ENCODE measurements at places on chromosomes 2 and 18.

GRCh38 chr2:128311755-128312341, 6.8 kb downstream of the HS6ST1 start:
- no peak for DNase-seq

DNA sequence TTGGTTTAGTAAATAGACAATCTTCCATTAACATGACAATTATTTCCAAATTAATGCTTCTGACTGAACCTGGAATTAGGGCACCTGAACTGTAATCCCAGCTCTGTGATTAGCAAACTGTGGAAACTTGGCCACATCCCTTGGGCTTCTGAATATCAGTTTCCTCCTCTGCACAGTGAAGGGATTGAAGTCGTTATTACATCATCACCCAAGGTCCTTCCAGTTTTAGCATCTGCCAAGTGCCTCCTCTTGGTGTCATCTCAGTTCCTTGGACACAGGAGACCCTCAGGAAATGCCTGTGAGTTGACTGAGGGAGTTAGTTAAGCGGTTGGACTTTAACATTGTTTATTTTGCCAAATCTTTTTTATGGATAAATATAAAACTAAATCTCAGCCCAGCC, 64.8 kb downstream of the MOGAT1 start:
- DNase-seq = no peak

GRCh38 chr18:59270689-59271257, 2.5 kb downstream of the RAX start:
- DNase-seq = no peak

DNA sequence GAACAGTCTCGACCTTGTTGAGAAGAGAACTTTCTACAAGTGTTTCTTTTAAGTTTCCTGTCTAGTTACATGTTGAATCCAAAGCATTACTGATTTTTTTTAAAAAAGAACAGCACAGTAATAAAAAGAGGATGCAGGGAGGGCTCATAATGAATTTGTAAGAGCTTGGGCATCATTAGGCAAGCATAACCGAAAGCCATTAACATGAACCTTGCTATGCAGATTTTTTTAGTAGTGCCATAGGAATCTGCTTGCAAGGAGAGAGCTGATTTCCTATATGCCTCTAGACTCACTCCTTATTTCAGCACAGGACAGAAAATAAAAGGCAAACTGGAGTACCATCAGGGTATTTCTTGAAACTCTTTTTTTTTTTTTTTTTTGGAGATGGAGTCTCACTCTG, 5.2 kb downstream of the LRRC30 start:
- DNase-seq = no peak

DNA sequence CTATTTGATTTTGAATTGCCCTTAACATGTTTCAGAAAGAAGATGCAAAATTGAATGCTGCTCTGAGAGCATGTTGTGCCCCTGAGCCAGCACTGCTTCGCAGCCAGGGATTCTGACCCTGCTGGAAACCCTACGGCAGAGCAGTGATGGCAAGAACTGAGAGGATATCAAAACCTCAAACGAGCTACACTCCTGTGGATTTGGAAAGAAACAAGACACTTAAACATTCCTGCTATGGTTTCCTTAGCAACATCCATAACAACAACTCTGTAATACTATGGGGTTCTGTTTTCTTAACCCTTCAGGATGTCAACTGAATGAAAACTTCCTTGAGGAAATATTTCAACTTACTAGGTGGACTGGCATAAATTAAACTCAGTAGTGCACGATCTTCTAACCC, 649.1 kb downstream of the NYAP2 start:
- DNase-seq = no peak

DNA sequence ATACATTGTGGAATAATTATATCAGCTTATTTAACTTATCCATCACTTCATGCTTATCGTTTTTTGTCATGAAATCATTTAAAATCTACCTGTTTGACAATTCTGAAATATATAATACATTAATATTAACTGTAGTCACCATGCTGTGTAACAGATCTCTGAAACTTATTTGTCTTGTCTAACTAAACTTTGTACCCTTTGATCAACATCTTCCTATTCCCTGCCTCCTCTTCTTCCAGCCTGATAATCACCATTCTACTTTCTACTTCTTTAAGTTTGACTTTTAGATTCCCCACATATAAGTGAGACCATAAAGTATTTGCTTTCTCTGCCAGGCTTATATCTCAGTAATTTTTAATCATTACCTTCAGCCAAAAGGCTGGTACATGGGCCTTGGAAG, 134.2 kb upstream of the LINC00305 start:
- no peak for DNase-seq

DNA sequence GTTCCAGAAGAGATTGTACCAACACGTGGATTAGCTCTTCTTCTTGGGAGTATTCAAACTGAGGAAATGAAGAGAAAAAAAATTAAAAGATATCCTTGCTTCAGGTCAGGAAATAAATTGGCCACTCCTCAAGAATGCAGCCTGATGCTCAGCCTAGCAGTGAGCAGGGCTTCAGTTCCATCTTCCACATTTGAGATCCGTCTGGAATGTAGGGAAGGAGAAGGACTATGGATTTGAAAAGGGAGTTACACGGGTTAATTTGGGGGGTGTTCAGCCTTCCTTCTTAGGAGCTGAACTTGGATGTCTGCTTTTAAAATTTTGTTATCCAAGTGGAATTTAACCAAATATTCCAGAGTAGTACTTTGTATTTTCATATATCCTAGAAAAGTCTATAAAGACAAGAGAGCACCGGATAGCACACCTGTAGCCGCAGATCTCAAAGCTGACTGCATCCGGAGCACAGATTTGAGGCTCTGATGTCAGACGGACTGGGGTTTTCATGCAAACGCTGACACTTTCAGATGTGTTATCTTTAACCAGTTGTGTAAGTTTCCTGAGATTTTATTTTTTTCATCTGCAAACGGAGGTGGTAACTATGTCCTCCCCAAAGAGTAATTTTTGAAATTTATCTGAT, 99.3 kb downstream of the COPS8 start:
- DNase-seq = no peak

- DNase-seq = no peak
Observed at GRCh38 chr2:28049899-28050298, 159.4 kb downstream of the BABAM2 start.

GRCh38 chr2:214843823-214844222, 34.3 kb upstream of the BARD1 start:
- no peak for DNase-seq

DNA sequence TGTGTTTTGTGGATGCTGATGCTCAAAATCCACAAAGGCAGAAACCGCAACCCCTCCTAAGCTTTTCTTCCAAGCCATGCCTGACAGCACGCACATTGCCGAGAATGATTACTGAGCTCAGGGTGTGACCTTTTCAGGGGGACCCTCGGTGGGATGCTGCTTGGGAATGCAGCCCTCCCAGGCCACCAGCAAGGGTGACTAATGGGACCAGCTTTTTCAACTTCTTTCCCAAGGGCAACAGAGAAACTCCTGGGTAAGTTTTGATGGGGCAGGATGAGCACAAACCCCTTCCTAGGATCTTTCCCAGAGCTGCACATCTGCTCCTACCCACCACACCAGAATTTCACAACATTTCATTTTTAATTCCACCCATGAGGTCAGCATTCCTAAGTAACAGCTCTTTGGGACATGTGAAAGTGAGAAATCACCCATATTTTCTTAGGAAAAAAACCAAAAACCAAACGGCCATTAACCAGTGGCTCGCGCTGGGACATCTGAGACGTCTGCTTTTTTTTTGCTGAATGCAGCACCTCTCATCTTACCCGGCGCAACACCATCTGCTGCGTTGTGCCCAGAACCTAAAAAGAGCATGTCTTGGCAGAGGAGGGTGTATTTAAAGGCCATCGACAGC, 119.0 kb downstream of the ARL4C start:
- peak; percentile 88 for DNase-seq

DNA sequence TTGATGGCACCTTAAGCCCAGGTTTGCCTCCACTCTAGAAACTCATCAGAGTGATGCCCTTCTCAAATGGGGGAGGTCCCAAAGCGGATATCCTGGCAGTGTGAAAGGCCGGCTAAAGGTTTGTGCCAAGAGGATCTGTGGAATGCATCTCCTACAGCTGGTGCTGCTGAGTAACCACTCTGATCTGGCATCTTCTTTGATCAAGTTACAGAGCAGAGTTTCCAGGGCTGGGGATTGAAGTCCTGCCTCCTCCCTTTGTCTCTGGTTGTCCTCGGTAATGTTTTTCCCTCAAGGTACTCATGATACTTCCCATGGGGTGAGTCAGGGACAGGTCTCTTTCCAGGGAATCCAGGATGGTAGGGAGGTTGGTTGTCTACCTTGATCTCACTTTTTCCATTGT, 24.6 kb downstream of the PRKRA start:
- no peak for DNase-seq

- no peak for DNase-seq
Observed at GRCh38 chr2:117828870-117829269, 14.4 kb downstream of the DDX18 start.

DNA sequence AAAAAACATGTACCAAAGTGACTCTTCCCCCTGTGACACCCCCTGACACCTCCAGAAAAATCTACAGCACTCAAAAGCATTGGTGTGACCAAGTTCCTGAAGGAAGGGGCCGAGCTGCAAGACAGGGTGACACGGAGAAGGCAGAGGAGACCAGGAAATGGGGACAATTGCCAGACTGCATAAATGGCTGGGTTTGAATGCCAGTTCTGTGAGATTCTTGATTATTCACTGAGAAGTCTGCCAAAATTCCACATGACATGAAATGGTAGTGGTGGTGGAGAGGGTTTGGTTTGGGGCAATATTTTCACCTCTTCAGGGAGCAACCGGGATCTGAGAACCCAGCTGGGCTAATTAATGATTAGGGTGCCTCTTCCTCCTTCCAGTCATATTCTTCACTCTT, 178.5 kb downstream of the ARL4C start:
- DNase-seq = no peak

- DNase-seq = no peak
Observed at GRCh38 chr2:39631718-39632117, 34.0 kb upstream of the TMEM178A start.

GRCh38 chr18:57435846-57436190, 644 bp downstream of the ONECUT2 start:
- DNase-seq = no peak

- no peak for DNase-seq
Observed at GRCh38 chr2:204986641-204987040, 441.4 kb downstream of the PARD3B start.

- DNase-seq = no peak
Observed at GRCh38 chr2:45907592-45907991, 256.1 kb downstream of the PRKCE start.

DNA sequence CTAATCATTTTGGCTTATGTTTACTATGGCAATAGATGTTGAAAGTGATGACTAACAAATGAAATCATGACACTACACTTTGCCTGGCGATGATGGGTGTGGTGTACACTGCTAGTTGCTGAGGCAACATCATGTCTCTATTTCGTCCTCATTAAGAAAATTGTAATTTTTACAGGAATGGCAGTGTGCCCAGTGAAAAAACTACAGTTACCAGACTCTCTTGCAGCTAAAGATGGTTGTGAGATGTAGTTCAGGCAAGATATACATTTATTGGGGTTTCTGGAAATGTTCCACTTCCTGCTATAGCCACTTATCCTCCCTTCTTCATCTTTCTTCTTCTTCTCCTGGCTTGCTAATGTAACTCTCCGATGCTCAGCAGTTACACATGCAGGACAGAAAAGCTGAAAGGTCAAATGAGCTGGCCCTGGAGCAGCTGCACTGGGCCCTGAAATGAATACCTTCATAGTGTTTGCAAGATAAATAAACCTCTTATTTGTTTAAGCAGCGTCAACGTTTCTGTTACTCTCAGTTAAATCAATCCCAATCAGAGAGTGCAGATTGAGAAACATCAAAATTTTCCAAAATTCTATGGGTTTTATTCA, 46.0 kb downstream of the SOCS6 start:
- no peak for DNase-seq

DNA sequence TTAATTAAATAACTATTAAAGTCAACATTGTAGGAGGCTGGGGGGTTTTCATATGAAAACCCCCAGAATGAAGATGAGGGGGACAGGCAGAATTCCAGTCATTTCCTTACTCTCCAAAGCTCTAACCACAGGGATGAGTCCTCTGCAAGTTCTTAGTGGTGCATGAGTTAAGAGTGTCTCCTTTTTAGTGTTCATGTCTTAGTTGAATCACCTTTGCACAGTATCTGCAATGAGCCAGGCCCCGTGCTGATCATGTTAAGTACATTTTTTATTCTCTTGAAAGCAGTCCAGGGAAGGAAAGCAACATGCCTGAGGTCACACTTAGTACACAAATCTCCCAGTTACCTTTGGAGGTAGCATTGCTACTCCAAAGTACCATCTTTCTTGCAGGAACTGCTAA, 25.7 kb upstream of the MSGN1 start:
- no peak for DNase-seq

- DNase-seq = no peak
Observed at GRCh38 chr2:158714420-158714819, 80.7 kb upstream of the DAPL1 start.

- DNase-seq = no peak
Observed at GRCh38 chr2:41970988-41971660, 76.7 kb upstream of the PKDCC start.

DNA sequence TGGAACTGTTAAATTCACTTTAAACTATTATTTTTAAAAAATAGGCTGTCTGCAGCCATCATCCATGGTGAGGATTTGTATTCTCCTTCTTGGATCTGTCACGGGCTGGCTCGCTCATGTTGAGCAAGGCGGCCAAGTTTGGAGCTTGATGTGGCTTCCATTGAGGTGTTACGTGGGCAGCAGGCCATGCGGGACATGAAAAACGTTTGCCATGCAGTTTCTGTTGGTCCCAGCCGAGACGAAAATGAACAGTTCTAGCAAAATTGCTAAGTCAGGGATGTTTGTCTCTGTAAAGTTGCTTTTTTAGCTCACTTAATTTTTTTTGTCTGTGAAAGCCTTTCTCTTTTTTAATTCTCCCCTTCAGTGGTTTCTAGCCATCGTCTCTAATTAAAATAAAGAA, 70.2 kb upstream of the MGAT5 start:
- DNase-seq = no peak

DNA sequence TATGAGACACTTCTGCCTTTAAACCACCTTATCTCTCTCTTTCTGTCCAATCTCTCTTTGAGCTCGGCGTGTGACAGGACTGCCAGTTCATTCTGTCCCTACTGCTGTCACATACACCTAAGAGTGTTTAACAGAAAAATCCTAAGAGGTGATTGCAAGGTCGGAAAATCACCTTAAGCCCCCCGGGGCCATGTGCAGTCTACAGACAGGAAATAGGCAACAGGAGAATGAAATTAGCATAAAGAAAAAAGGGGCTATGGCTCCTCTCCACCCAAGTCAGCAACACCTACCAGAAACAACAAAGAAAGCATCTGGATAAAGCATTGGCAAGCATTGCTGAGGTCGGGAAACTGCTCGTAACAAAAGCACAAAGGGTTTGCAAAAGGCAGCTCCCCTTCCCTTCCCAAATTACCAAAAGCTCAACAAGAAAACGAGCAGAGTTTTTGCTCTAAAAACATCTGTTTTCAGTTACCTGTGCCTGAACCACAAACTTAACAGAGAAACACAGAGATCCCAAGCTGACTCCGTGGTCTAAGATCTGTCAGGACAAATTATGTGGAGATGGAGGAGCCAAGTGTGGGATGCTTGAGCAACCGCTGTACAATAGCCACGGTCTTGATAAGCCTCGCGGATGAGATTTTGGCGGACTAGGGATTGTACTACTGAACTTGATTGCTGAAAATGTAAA, 30.4 kb downstream of the ANKRD44 start:
- DNase-seq = no peak

- no peak for DNase-seq
Observed at GRCh38 chr2:10981941-10982431, 70.3 kb downstream of the KCNF1 start.
